ENCODE measurements at places on chromosomes 6 and 20. TPM values are rescaled to one million over a fixed set of nuclear protein-coding genes. Genes with fewer than 3 reads are reported as not detected.

The SSTR4 gene
- polyA plus RNA-seq = not detected

The PDE10A gene
- 19.8 TPM for polyA plus RNA-seq

The SLC52A3 gene
- 4.7 TPM for polyA plus RNA-seq

The TRIM31 gene
- not detected for polyA plus RNA-seq

The POM121L2 gene
- 0.02 TPM for polyA plus RNA-seq

The COQ3 gene
- polyA plus RNA-seq = 8.1 TPM

The DEFB127 gene
- not detected for polyA plus RNA-seq

The FGD2 gene
- 2.3 TPM for polyA plus RNA-seq

The ZNF184 gene
- polyA plus RNA-seq = 5.3 TPM
